Endodermal cell (in vitro differentiated cells): ENCODE measurements at places on chromosomes 1 and 21. TPM values are rescaled to one million over a fixed set of nuclear protein-coding genes. Genes with fewer than 3 reads are reported as not detected.

GRCh38 chr21:38852708-38853107 lies 47.0 kb downstream of the ETS2 start:
- H3K27ac ChIP-seq = no peak overlapping the region
- DNase-seq = no peak
- no peaks in the 10 kb centered on the region for H3K36me3 ChIP-seq
- H3K4me3 ChIP-seq = no peak overlapping the region
- no peaks in the 10 kb centered on the region for H3K27me3 ChIP-seq

Gene TAL1
- total RNA-seq = 0.04 TPM in 1 of 2 replicates, not detected in the other

- H3K27me3 ChIP-seq = no peaks in the 10 kb centered on the region
- H3K27ac ChIP-seq = peak overlapping the region; percentile 26
- H3K4me1 ChIP-seq = peaks cover 15% of the 10 kb centered on the region
- no peak overlapping the region for H3K4me3 ChIP-seq
Measured at GRCh38 chr1:198530953-198531352, 9.5 kb downstream of the ATP6V1G3 start.

Gene SPATC1L
- total RNA-seq = 27.2 to 31.9 TPM (median 29.5 TPM) in 3 replicates

Gene BSND
- total RNA-seq = 0.07 and 0.13 TPM in 2 replicates

DNA sequence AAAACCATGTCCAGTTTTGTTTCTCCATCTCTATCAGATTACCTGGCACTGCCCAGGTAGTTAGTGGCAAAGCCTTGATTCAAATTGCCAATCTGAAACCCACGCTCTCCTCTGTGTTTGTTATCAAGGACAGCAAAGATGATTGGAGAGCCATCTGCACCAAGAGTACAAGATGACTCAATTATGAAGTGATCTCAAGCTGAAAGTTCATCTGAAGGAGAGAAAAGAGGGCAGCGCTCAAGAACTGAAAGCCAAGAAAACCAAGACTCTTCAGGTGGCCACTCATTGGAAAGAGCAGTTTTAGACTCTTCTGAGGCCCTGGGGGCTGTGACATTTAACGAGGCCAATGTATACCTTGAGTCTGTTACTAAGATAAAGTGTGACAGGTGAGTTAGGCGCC lies 13.8 kb downstream of the RXRG start:
- no peaks in the 10 kb centered on the region for H3K4me1 ChIP-seq
- H3K36me3 ChIP-seq = peaks cover 8% of the 10 kb centered on the region
- DNase-seq = peak; percentile 26
- no peak overlapping the region for H3K27ac ChIP-seq
- H3K4me3 ChIP-seq = no peak overlapping the region

Gene PROK1
- total RNA-seq = 0.20 TPM in 1 of 2 replicates, not detected in the other

GRCh38 chr21:31711745-31712285 lies 20.1 kb downstream of the SCAF4 start:
- peaks cover 17% of the 10 kb centered on the region for H3K4me1 ChIP-seq
- no peaks in the 10 kb centered on the region for H3K36me3 ChIP-seq
- H3K27me3 ChIP-seq = peaks cover 27% of the 10 kb centered on the region
- H3K27ac ChIP-seq = no peak overlapping the region

GRCh38 chr1:235011064-235011598 lies 117.5 kb downstream of the TOMM20 start:
- H3K36me3 ChIP-seq = no peaks in the 10 kb centered on the region
- no peaks in the 10 kb centered on the region for H3K4me1 ChIP-seq
- peak; percentile 38 for DNase-seq
- no peak overlapping the region for H3K27ac ChIP-seq
- H3K4me3 ChIP-seq = no peak overlapping the region

Gene ZNHIT6
- total RNA-seq = 11.3 and 11.8 TPM in 2 replicates
